ENCODE measurements at places on chromosomes 2 and 18.

GRCh38 chr2:127662937-127663565 is 12.3 kb downstream of the LIMS2 start:
- DNase-seq, result no peak

DNA sequence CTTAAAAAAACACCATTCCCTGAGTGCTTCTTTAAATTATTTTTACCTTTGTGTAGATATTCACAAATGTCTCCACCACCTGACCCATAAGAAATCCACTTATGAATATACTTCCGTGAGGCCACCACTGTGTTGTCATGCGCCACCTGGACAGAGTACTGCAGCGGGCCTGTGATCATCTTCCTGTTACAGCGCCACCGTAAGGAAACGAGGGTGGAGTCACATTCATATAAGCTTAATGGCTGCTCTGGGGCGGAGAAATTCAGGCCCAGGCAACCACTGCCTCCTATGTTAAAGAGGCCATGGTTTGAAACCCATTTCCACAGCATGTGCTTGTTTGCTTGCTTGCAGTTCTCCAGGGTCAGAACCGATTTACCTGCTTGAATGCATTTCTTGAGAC is 17.7 kb downstream of the PLA2R1 start:
- DNase-seq, result no peak

DNA sequence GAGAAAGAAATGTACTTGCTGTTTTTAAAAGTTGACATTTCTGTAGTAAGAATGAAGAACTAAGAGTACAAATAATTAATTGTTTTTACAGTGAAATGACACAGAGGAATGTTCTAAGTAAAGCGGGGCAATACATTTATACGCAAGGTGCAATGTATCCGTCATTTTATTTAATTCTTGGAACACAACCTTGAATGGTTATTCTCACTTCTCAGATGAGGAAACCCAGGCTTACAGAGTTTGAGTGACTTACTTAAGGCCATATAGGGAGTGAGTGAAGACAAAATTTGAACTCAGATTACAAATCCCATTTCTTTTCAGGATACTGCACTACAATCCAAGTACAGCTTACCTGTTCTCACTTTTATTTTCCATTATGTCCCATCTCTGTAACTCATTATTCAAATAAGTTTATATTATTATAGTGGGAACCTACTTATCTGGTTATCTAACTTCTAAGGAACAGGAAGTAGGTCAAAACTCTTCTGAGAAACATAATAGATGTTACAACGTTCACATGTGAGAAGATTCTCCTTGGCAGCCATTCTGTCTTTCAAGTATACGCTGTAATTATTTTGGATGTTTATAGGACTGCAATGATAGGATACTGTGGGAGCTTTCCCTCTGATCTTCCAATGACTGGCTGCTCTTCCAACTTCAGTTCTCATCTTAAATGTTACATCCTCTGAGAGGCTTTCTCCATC is 12.3 kb upstream of the STK17B start:
- DNase-seq, result no peak

GRCh38 chr2:4588606-4589005 is 885.2 kb downstream of the DCDC2C start:
- no peak for DNase-seq

DNA sequence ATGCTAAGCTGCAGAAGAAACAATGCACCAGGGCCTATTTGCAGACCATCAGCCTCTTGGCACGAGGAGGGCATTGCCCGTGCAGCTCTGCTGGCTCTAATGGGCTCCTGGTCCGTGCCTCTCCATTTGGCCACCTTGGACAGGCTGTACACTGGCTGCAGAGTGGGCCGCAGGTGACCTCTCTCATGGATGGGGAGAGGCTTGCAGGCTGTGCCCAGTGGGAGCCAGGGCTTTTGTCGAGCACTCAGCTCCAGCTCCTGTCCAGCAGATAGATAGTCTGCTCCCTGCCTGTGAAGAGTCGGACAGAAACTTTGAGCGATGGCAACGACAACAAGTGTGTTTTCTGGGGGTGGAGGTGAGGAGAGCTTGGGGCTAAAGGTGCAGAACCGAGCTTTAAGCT is 100.9 kb downstream of the MBP start:
- DNase-seq, result no peak

- no peak for DNase-seq
Measured at GRCh38 chr2:143140864-143141661, 11.8 kb downstream of the ARHGAP15 start.

DNA sequence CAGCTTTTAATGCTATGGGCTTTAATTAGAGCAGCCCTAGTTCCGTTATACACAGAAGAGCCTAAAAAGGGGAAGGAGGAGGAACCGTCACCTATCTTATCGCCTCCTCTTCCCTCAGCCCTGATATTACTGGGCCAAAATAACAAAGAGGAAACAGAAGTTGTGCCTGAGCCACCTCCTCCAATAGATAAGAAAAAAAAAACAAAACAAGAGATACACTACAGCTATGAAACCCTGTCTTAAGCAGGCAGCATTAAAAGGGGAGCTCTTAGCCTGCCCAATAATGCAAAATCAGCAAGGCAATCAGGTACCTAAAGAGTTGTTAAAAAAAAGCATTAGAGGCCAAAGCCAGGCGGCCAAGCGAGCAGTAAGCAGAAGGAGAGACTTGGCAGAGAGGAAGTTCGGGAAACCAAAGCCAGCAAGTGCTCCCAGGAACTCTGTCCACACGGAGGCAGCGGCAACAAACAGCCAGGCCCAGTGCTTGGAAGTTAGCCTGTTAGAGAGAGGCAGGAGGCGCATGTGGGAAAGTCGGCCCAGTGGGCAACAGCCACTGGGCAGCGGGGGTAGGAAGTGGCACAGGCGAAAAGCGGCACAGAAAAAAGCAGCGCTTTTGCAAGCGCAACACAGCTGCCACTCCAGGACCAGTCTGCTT is 41.8 kb upstream of the PDK1 start:
- no peak for DNase-seq

- no peak for DNase-seq
Measured at GRCh38 chr18:64974391-64975125, 776.3 kb upstream of the CDH7 start.

DNA sequence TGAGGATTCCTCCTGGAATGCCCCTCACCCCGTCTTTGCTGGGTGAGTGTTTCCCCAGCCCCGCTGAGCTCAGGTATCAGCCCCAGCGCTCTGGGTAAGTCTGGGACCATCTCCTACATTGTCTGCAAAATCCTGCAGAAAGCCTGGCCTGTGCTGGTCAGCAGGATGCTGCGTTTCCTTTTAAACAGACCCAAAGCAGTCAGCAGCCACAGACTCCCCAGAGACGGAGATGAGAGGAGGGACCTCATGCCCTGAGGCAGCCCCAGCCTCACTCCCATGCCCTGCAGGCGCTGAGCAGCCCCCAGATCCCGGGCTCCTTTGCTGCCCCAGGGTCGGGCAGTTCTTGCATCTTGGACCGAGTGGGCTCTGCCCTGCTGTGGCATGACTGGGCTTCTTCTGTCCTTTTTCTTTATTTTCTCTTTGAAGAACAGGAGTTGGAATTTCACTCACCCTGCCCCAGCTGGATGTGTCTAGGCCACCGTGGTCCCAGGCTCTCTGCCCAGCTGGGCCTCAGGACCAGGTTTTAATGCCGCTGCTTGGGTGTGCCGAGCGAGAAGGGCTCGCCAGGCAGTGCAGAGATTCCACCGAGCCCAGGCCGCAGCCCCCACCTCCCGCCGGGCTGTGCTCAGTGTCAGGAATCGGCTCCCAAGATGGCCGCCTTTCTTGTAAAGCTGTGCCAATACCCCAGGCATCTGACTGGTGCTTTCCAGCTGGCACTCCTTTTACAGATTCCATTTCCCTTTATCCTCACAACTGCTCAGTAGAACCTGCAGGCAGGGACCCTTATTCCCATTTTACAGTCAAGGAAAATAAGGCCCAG is 43.6 kb downstream of the ODC1 start:
- DNase-seq, result no peak

GRCh38 chr2:220785178-220785577 is 786.9 kb downstream of the EPHA4 start:
- DNase-seq, result no peak

DNA sequence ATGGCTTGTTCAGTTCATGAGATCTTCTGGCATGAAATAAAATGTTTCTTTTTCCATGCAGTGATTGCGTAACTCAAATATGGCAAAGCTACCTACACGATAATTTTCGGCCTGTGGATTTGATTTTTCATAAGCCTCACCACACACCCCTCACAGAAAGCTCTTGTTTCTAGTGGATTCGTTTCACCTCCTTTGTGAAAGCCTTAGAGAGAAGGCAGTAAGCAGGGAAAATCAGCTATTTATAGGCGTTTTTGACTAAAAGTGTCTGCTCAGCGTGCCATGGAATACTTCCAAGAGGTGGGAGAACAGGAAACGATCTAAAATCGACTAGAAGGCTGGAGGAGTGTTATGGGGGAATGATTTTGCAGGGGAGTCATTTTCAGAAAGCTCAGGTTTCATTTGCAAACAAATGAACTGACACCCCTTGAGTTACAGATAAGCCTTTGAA is 417.9 kb downstream of the TGIF1 start:
- no peak for DNase-seq

GRCh38 chr2:177175917-177176668 is 36.5 kb upstream of the HNRNPA3 start:
- no peak for DNase-seq

DNA sequence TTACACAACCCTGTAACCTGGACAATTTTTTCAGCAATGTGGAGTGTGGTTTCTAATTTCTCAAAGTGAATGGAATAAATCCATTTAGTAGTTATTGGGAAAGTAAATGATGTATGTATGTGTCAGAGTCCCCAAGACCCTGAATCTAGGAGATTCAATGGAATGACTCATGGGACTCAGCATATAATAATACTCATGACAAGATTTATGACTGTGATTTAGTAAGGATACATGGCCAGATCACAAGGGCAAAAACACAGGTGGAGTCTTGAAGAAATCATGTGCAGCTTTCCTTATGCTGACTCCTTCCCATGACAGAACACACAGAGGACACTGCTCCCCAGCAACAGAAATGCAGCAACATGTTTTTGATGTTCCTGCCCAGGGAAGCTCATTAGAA is 1877.7 kb upstream of the LRRTM1 start:
- DNase-seq, result no peak

DNA sequence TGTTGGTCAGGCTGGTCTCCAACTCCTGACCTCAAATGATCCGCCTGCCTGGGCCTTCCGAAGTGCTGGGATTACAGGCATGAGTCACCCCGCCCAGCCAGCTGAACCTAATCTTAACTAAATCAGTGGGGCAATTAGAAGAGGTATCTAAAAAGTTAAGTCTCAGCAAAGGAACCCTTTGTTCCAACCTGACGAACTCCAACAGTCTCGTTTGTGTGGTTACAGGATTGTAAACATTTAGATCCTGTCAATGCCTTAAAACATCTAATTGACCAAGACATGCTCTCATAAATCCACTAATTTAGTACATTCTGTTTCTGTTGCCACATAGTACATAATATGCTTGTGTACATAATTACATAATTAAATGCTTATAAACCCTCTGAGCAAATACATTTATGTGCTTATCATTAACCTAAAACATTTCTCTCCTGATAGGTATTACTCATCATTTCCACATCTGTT is 31.1 kb upstream of the STK39 start:
- DNase-seq, result no peak

- no peak for DNase-seq
Measured at GRCh38 chr18:6745504-6746031, 16.1 kb downstream of the ARHGAP28 start.

- no peak for DNase-seq
Measured at GRCh38 chr2:75543446-75543845, 17.3 kb downstream of the EVA1A start.

GRCh38 chr2:109387221-109387735 is 226.5 kb downstream of the SEPTIN10 start:
- DNase-seq, result no peak

- no peak for DNase-seq
Measured at GRCh38 chr18:76496194-76496890, 1.3 kb upstream of the ZNF516 start.

GRCh38 chr2:58540681-58541080 is 299.6 kb upstream of the FANCL start:
- no peak for DNase-seq

All from activated CD4-positive, CD25-positive, alpha-beta regulatory T cell (primary cell).